Mucosa of gallbladder (tissue), 1 donor: ENCODE measurements at places on chromosomes 4 and X. TPM values are rescaled to one million over a fixed set of nuclear protein-coding genes. Genes with fewer than 3 reads are reported as not detected.

OPN1MW3 gene
- total RNA-seq: not detected

CC2D2A gene
- total RNA-seq: 29.9 TPM

FAM184B gene
- not detected for total RNA-seq

FAM9C gene
- not detected for total RNA-seq

MID2 gene
- total RNA-seq: 20.9 TPM

FHL1 gene
- total RNA-seq: 381 TPM

VCX gene
- total RNA-seq: not detected

MAGEB1 gene
- not detected for total RNA-seq

SERTM2 gene
- 0.06 TPM for total RNA-seq

DDX53 gene
- total RNA-seq: not detected

RHOXF1 gene
- 0.29 TPM for total RNA-seq

FRAS1 gene
- total RNA-seq: 6.8 TPM

NHS gene
- 5.6 TPM for total RNA-seq
